CD4-positive, alpha-beta T cell treated with Interleukin-4 for 4 hours (primary cell): ENCODE measurements at places on chromosomes 2 and 18.

- no peak for DNase-seq
Measured at GRCh38 chr2:145160855-145161254, 640.9 kb upstream of the ZEB2 start.

DNA sequence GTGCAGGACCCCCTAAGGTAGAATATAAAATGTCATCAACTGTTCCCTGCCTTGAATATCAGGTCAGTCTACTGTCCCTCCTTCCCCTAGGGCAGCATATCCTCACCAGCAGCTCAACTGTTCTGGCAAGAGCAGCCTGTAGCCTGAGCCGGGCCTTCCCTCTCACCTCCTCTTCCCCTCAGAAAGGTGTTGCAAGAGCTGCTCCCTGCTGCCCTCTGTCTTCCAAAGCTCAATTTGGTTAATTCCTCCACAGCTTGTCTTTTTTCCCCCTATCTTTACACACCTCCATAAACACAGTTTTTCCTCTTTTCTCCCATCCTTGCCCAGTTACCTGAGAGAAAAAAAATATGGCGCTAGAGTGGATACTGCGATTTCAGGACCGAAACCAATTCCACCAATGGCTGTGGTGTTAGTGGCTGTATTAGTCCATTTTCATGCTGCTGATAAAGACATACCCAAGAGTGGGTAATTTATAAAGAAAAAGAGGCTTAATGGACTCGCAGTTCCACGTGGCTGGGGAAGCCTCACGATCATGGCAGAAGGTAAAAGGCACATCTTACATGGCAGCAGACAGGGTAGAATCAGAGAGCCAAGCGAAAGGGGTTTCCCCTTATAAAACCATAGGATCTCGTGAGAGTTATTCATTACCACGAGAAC is 184.7 kb downstream of the MREG start:
- peak; percentile 16 for DNase-seq

GRCh38 chr2:173355866-173356508 is 1.3 kb downstream of the CDCA7 start:
- no peak for DNase-seq

GRCh38 chr18:43587538-43588153 is 310.4 kb upstream of the SYT4 start:
- DNase-seq, result peak; percentile 9

- DNase-seq, result no peak
Measured at GRCh38 chr2:195515551-195515950, 141.5 kb upstream of the SLC39A10 start.

DNA sequence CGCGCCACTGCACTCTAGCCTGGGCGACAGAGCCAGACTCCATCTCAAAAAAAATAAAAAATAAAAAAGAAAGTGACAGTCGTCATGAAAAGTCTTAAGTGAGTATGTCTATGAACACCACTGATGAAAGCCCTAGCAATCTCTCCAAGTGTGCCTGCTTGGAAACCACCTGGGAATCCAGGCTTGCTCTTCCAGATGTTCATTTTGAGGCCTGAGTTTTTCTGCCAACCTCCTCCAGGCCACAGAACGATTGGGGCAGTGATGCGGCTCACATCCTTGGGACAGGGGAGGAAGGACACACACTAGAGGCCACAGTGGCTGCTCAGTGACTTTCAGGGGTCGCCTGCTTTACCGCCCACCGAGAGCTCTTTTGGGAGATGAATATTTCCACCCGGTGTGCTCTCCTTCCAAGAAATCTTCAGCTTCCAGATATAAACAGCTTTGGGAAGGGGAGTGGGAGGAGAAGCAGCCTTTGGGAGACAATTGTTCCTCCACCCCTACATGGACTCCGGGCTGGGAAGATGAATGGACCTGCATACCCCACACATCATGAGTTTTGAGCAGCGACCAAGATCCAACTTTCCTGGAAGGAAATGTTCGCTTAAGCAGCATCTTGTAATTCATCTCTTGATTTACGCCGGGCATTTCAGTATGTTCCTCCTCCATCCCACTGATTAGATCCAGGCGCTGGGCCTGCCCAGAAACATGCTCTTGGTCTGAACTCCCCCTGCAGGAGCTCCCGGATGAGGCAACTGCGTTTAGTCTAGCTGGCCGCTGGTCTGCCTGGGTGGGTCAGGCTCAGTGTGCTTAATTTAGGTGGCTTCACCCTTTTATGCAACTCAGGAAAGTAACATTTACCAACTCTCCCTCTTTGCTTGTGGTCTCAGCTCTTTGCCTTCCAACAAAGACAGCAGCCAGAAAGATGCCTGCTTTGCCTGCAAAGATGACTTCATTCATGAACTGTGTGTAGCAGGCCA is 6.2 kb upstream of the ARMC9 start:
- no peak for DNase-seq

GRCh38 chr2:46784278-46784677 is 131.3 kb downstream of the MCFD2 start:
- no peak for DNase-seq

GRCh38 chr2:127619877-127620705 is 25.9 kb upstream of the GPR17 start:
- no peak for DNase-seq

DNA sequence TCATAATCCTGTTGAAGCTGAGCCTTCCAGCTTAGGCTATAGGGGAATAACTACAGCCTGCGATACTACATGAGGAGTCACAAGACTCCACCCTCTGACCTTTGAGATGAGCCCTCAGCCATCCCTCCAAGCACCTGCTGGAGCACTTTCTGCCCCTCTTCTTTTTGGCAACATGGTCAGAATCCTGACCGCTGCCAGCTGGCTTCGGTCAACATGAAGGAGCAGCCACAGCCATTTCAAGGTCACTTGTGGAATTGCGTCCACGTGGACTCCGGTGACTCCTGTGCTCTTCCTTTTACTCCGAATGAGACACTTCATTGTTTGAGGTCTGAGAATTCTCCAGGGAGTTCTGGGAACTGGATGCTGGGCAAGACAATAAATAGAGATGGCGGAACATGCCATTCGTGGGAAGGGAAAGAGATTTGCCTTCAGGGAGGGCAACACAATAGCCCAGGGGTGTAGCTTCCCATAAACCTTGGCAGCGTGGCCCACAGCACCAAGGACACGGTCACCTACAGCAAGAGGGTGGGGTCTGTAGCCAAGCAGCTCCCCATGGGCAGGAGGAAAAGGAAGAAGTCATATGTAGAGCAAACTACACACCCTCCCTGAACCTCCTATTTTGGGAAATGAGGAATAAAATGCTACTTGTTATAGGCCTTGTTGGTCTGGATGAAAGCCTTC is 73.3 kb upstream of the PPP1CB start:
- no peak for DNase-seq

DNA sequence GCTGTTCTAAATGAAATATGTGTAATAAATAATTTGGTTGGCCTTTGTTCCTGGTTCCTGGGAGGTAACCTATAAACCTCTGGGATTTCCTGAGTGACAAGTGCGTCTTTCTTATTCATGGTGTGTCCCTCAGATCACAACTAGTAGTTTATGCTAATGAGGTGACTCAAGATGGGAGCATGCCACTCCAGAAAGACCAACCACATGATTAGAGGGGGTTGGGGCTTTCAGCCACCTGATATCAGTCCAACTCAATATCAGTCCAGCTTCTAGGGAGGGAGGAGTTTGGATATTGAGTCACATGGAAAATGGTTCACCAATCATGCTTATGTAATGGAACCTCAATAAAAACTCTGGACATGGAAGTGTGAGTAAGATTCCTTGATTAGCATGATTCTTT is 96.6 kb downstream of the QPCT start:
- no peak for DNase-seq

- no peak for DNase-seq
Measured at GRCh38 chr2:59680863-59681262, 872.6 kb downstream of the BCL11A start.

DNA sequence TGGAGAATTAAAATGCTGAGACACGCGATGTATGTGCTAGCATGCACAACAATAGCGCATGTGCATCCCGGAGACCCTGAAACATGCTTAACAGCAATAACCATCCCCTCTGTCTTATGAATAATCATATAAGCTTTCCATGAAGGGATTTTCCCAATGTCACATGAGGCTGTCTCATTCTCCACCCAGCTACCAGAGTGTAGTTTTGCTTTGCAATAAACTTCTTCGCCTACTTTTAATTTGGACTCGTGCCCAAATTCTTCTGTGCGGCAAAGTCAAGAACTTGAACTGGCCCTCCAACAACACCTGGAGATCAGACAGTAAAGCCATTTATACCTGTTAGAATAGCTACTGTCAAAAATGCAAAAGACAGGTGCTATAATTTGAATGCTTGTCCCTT is 15.5 kb downstream of the LYG1 start:
- no peak for DNase-seq

- no peak for DNase-seq
Measured at GRCh38 chr18:54052732-54053429, 171.6 kb downstream of the MBD2 start.

GRCh38 chr2:121282800-121283385 is 2.1 kb downstream of the TFCP2L1 start:
- DNase-seq, result no peak

DNA sequence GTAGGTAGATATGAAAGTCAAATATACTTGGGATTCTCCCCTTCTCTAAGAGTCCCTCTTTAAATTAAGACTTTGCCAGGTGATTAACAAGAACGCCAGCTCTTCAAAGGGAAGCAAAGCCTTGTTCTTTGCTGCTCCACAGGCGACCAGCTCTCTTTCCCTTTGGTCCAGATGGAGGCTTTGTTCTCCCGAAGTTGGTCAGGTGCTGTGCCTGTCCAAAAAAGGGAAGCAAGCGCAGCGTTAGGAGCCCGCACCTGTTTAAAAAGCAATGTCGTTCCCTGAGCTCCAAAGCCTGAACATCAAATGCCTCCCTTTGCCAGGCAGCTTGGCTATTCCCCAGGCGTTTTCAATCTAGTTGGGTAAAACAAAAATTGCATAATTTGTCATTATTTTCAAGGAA is 1913.1 kb upstream of the PIK3C3 start:
- DNase-seq, result no peak

GRCh38 chr2:141501752-141502151 is 629.1 kb downstream of the LRP1B start:
- no peak for DNase-seq

GRCh38 chr2:121173112-121173511 is 111.9 kb downstream of the TFCP2L1 start:
- DNase-seq, result no peak

GRCh38 chr2:215831296-215831913 is 181.9 kb downstream of the MREG start:
- DNase-seq, result no peak

DNA sequence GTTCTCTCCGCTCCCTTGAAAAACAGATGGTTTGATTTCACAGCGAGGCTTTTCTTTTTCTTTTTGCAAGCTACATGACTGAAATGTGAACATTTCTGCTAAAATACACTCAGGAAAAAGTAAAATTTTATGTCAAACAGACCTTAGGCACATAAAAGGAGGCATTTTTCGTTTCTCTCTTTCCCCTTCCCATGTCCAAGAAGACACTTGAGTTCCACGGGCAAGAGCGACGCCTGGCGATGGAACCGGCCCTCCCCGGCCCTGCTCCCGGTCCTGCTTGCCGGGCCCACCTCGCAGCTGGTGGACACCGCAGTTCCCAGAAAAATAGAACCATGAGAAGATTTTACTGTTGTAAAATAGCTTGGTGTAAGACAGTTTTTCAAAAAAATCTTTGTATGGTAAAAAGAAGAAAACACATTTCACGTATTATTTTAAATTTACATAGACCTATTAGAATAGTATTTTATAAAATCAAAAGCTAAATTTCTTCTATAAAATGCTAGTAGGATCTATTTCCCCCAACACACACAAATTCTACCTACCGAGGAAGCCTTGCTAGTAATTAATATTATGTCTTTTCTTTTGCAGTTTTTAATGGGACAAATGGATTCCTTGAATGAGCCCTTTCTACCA is 2.3 kb upstream of the ALKAL2 start:
- DNase-seq, result peak; percentile 43

DNA sequence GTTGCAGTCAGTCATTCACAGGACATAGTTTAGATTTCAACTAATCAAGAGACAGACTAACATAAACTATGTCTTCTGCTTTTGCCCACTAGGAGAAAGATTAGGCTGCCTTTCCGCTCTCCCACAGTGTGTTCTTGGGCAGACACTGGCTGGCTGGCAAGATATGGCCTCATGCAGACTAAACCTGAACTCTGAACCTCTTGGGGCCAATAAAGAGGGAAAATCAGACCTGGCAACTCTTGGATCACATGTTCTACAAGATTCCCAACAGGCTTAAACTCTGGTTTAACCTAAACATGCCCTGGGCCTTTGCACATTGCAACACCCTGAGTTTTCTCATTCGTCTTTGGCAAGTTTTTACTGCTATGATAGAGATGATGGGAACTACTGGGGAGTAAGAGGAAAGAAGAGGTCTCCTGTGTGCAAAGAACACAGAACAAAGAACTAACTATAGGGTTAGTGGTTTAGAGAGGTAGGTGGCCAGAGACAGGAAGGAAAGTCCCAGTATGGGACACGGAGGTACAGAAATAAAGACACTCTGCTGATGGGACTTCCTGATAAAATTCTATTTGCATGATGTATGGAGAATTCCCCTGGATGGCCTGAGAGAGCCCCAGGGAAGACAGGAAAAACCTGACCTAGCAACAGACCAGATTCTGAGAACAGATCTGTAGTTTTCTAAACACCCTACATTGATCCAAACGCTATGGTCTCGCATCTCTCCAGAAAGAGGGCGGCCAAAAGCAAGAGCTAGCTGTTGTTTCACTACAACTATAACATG is 2.0 kb upstream of the ATRAID start:
- DNase-seq, result no peak

- peak; percentile 8 for DNase-seq
Measured at GRCh38 chr2:217510771-217511291, 492.0 kb downstream of the TNS1 start.

GRCh38 chr2:135072125-135072997 is 20.3 kb downstream of the RAB3GAP1 start:
- no peak for DNase-seq
